Chondrocyte (in vitro differentiated cells): ENCODE measurements at places on chromosomes 12 and 14. TPM values are rescaled to one million over a fixed set of nuclear protein-coding genes. Genes with fewer than 3 reads are reported as not detected.
A peak's percentile ranks its signal among the peaks of the same experiment; 100 is the strongest.

The FSCB gene
- not detected in 3 replicates for total RNA-seq

The PZP gene
- not detected in 3 replicates for total RNA-seq

DNA sequence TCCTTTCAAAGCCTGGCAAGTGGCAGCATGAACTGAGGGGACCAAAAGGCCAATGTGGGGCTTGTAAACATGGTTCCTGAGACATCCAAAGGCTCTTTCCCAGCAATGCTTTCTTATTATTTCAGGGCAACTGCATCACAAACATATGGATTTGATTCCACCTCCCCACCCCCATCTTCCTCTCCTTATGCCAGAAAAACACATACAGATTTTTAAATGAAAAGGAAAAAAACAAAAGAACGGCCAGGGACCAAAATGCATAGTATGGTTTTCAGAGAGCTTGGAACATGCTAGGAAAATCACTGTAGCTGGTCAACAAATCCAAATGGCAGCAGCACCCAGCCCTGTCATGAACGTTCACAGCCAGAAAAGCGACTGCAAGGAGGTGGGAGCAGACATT is 167.6 kb downstream of the ANO2 start:
- DNase-seq, result no peak

DNA sequence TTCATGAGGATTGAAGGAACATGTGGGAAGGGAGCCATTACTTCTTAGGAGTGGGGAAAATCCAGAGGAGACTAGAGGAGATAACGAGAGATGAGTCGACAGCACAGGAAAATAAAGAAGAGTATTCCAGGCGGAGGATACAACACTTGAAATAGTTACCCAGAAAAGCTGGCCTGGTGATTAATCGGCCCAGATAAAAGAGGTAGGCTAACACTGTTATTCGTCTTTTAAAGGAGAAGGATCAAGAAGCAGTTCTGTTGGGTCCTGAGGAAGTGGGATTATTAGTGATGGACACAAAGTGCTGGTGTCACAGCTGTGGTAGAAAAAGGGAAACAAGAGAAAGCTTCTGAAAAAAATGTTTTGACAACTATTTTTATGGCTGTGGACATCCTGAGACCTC is 425.3 kb downstream of the ZFP36L1 start:
- no peak for DNase-seq

- no peak for DNase-seq
These were observed 709.3 kb downstream of the RPS29 start for GRCh38 chr14:48876806-48877340.

DNA sequence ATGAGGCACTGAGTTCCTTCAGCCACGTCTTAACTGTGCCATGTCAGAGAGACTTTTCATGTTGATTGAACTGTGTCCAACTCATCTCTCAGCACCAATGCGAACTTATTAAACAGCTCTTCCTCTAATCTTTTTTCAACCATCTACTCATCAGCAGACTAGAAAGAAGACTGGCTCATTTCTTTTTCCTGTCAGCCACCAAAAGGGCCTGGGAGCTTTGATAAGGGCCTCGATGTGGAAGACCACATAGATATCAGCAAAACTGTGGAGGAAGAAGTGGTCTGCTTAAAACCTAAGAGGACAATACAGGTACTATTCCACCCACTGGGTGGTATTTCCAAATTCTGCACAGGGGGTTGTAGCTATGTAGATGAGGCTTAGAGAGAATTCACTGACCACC is 3.6 kb upstream of the PLXNC1 start:
- DNase-seq, result no peak

DNA sequence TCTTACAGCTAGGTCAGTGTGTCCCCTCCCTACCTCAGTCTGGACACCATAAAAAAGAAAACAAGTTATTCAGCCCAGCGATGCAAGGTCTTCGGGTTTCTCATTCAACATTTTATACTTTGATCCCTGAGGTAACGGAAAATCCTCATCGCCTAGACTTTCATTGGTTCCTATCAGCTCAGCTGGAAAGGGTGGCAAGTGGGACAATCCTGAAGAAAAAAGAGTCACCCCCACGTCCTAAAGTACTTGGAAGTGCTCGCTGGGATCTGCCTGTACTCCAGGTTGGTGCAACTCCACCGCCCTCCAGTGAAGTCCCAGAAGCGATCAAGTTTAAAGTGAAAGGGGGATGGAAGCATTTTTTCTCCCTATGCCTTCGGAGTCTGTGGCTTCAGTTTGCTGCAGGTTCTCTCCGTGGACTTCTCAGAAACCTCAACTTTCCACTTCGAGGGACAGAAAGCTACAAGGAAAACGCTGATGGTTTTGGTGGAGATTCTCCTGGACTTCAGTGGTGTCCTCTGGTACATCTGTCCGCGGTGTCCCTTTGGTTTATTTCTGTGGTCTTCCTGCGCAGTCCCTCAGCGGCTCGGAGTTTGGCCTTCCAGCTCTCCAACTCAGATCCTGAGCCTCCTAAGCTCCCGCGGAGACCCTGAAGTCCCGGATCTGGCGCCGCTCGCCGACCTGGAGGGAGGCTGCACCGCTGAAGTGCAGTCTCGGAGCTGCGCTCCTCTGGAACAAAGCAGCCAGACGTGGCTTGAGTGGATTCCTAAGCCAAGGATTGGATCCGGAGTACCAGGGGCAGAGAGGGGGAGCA is 1.8 kb upstream of the LRFN5 start:
- DNase-seq, result peak; percentile 55

GRCh38 chr12:49809906-49810389 is 18.3 kb downstream of the NCKAP5L start:
- peak; percentile 46 for DNase-seq

- DNase-seq, result no peak
These were observed 7.1 kb upstream of the CCDC175 start for GRCh38 chr14:59583755-59584154.
